T-helper 9 cell (primary cell): ENCODE measurements at places on chromosomes 11 and 22.

DNA sequence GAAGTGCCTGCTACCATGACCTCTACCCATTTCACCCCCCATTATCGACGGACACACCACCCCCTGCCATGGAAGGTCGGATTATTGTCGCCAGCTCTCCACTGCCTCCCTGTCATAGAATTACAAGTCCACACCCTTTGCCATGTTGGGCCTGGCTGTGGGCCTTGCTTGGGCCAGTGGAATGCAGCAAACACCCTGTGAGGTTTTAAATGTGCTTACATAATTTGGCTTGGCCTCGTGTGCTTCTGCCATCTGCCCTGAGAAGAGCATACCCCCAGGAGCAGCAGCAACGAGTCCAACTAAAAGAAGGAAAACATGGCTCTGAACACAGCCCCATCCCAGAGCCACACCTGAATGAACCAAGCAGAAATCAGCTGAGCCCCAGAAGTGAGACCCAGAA, 94.1 kb upstream of the PRDM11 start:
- no peak for DNase-seq

- no peak for DNase-seq
These were observed 19.6 kb downstream of the SUN2 start for GRCh38 chr22:38736257-38736570.

DNA sequence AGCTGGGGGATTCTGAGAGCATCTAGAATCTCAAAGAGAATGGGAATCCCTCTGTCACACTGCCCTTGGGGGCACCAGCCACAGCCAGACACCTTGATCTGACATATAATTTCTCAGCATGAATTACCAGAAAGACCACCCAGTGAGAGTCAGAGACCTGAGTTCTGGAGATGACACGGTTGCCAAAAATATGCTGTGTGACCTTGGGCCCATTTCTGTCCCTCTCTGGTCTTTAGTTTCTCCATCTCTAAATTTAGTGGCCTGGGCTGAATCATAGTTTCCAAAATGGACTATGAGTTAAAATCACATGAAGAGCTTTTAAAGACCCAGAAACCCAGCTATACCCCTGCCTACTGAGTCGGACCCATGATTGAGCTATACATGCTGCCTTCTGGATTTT, 15.9 kb downstream of the SEZ6L start:
- DNase-seq: no peak

DNA sequence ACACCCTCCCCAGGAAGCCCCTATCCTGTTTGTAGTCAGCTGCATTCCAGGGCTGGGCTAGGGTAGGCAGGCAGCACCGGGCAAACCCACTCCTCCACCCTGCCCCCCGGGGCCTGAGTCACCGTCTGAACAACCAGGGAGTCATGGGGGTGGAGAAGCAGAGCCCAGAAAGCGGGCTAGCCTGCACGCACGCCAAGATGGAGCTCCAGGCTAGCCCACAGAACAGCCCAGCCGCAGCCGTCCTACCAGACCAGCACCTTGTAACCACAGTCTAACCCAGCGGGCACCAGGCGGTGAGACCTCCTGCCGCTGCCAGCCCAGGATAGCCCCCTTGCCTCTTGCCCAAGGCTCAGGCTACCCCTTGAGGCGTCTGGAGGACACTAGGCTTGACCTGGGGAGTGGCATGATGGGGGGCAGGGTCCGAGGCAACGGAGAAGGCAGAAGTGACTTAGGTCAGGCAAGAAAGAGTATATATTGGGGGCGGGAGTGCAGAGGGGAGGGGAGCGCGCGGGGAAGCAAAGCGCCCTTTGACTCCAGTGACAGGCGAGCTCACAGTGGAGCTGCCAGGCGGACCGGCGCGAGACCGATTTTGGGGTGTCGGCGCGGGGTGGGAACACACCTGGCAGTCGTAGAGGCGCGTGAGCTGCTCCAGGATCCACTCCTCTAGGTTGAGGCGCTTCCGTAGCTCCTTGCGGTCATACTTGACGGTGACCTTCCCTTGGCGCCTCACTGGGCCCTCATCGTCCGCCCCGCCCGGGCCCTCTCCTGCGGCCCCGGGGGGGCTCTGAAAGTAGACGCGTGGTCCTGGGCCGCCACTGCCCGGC, 734 bp downstream of the PPP1R14B start:
- peak; percentile 59 for DNase-seq

DNA sequence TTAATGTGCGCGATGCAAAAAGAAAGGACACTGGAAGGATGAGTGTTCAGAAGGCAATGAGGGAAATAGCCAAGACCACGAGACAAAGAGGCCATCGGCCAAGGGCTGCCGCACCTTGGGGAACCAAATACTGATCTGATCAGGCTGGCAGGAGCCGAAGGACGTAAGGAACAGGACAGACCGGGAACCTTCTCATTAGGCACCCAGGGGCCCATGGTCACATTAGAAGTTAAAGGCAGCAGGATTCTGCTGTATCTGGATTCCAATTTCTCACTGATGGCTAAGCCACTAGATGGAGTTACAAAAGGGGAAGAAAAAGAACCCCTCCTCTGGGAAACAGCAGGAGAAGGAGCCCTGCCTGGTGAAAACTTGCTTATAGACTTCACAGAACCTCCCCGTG, 28.8 kb upstream of the CPT1A start:
- DNase-seq: no peak

DNA sequence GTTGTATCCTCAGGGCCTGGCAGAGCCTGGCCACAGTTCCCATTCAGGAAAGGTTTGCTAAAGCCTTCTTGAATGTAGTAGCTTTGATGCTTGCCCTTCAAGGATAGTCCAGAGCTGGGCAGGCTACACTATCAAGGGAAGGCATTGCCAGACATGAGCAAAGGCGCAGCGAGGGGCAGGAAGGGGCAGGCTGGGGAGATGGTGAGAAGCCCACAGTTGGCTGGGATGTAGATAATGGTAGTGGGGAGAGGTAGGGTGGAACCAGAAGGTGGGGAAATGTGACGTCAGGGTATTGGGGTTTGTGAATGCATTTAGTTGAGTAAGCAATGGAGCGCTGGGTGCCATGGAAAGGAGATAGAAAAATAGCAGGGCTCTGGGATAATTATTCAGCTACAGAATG, 28.6 kb downstream of the LRRC32 start:
- no peak for DNase-seq

DNA sequence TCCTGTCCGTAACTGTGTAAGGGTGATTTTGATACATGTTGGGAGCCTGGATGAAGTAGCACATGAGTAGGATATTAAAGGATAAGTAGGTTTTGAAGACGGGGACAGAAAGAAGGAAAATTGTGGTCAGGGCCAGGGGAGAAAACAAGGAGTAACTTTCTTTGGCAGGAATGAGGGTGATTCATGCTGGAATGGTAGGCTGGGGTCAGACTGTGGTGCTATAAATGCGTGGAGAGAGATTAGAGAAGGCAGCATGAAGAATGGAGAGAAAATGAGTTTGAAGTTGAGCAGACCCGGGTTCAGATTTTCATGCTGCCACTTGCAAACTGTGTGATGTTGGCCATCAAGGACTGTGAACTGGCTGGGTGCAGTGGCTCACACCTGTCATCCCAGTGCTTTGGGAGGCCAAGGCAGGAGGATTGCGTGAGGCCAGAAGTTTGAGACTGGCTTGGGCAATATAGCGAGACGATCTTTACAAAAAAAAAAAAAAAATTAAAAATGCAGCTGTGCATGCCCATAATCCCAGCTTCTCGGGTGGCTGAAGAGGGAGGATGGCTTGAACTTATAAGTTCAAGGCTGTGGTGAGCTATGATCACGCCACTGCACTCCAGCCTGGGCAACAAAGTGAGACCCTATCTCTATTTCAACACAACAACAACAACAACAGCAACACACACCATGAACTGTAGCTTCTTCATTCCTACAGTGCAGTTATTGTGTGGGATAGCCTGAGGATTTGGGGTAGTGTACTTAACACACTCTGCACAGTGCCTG, 22.3 kb downstream of the ZBTB16 start:
- no peak for DNase-seq

GRCh38 chr22:29219881-29220670, 14.4 kb downstream of the EMID1 start:
- no peak for DNase-seq

DNA sequence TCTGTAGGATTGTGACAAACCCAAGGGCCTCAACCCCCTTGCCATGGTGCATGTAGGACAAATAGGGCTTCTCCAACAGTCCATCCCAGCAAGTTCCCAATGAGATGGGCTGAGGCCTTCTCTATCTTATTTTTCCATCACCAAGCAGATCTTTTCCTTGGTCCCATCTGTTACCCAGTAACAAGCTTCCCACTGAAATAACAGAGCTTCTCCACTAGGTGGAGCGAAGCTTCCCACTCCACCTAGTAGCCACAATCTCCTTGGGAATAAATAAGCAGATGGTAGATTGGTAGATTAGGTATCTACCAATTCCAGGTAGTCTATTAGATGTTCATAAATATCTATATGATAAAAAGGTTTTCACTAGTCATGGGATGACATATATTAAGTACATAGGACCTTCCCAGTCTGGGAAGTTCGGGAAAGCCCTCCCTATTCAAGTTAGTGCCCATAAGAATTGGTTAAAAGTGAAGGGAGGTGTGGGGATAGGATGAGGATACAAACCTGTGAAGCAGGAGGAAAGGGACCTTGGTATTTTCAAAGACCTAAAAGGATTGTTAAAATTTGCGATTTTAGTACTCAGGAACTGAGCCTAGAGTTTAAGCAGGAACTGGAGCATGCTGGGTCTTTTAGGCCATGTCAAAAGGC, 5.9 kb upstream of the OR52L1 start:
- no peak for DNase-seq

- DNase-seq: no peak
These were observed 16.6 kb downstream of the RTN4RL2 start for GRCh38 chr11:57476757-57477506.

DNA sequence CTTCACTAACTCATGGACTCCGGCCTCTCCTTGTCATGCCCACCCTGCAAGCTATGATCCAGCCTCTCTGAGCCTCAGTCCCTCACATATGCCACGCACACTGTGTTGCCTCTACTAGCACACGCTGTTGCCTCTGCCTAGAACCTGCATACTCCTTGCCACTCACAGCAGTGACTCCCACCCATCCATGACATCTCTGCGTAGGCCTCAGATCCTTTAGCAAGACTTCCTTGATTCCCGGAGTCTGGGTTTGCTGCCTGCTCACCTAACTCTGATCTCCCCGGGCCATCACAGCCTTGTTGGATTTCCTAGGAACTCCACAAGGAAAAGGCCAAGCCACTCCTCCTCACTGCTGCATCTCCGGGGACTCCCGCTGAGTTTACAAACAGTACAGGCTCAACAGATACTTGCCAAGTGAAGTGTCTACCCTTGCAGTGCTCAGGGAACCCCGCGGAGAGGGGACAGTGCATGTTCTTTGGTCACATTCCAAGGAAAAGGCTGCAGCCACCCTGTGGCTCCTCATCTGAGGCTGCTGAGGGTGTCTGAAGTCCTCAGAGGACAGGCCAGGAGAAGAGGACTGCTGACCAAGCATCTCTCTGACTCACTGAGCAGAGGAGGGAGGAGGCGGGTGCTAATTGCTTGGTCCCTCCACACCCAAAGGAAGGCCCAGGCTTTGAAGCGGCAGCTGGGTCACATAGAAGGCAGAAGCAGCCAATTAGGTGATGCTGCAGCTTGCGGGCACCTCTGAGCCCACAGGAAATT, 42.4 kb upstream of the NAV2 start:
- DNase-seq: no peak

GRCh38 chr11:60942219-60942618, 9.8 kb downstream of the SLC15A3 start:
- DNase-seq: no peak

- no peak for DNase-seq
These were observed 21.6 kb downstream of the LRFN4 start for GRCh38 chr11:66878474-66878873.
